ENCODE measurements at places on chromosomes 2 and 18. TPM values are rescaled to one million over a fixed set of nuclear protein-coding genes. Genes with fewer than 3 reads are reported as not detected.

DNA sequence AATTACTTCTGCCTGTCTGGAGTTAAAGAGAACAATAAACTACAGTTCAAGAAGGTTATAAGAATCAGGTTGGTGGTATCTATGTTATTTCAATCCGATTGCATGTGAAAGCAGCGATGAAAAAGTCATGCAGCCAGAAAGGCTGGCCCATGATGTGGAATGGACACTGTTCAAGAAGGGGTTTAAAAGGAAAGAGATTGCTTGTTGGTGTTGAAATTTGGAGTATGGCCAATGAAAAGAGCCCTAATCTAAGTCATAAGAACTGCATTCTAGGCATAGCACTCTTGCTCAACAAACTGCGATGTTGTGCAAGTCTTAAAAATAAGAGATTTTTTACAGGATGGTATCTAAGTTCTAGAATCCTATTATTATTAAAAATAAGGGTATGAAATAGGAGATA lies 61.3 kb downstream of the EFEMP1 start:
- peak; percentile 51 for DNase-seq

- no peak for DNase-seq
Measured at GRCh38 chr2:69297216-69297615, 89.8 kb downstream of the GFPT1 start.

DNA sequence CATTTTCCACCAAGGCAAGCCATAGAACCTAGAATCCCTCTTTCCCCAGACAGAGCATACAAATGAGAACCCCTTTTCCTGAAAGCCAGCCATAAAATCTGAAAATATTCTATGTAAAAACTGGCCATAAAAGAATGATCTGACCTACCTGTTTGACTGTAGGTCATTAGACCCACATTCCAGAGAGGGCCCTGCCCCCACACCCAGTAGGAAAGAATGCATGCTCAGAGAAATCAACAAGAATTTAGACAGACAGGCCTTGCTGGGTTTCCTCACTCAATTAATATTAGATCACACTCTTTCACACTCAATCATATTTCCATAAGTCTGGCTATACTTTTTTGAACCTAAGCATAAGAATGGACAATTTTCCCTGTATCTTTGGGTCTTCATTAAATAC lies 929.5 kb downstream of the ERBB4 start:
- no peak for DNase-seq

DNA sequence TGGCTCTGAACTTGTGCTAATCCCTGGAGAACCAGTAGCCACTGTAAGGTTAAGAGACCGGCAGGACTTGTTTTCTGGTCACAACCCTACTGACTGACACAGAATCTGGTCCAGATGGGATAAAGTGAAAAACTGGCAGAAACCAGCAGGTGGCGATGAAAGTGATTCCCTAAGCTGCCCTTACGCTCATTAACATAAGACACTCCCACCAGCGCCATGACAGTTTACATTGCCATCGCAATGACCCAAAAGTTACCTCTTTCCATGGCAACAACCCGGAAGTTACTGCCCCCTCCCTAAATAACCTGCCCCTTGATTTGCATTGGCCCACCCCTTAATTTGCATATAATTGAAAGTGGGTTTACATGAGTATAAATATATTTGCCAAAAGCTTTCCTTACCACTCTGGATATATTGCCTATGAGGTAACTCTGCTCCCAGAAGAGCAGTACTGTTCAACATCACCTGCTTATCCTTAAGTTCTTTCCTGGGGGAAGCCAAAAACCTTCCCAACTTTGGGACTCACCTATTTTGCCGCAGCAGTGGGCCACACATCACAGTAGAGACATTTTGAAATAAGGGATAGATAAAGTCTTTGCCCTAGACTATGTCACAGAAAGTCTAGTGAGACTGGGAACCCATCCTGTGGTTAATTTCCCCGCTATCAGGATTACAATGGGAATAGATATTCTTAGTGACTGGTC lies 35.8 kb upstream of the AFF3 start:
- DNase-seq, result no peak

GRCh38 chr18:48842259-48843061 lies 108.3 kb downstream of the SMAD7 start:
- DNase-seq, result no peak

- no peak for DNase-seq
Measured at GRCh38 chr2:230665263-230665691, 47.4 kb upstream of the CAB39 start.

GRCh38 chr18:46636040-46636630 lies 20.9 kb downstream of the LOXHD1 start:
- no peak for DNase-seq

- no peak for DNase-seq
Measured at GRCh38 chr2:181902625-181903024, 11.1 kb downstream of the ITPRID2 start.

- peak; percentile 45 for DNase-seq
Measured at GRCh38 chr2:61426267-61426897, 44.5 kb downstream of the USP34 start.

- no peak for DNase-seq
Measured at GRCh38 chr2:177619986-177620385, 227.4 kb downstream of the AGPS start.

DNA sequence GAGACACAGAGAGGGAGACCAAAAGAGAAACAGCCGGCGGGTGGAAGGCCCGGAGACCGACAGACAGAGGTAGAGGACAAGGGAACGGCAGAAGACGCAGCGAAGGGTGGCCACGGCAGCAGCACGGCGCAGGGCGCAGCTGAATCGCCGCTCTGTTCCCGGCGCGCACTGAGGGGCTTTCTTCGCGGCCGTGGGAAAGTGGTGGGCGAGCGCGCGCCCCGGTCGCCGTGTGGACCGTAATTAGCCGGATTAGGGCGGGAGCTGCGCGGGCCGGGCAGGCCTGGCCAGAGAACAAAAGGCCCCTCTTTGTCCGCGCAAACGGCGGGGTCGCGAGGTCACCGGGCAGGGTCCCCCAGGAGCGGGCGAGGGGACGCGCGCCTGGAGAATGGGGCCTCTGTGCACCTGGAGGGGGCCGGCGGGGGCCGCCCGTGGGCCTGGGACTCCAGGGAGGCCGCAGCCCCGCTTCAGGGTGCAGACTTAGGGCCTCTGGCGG lies 158.3 kb downstream of the ZFP36L2 start:
- DNase-seq, result no peak

GRCh38 chr2:65351948-65352595 lies 80.3 kb downstream of the SPRED2 start:
- DNase-seq, result no peak

DNA sequence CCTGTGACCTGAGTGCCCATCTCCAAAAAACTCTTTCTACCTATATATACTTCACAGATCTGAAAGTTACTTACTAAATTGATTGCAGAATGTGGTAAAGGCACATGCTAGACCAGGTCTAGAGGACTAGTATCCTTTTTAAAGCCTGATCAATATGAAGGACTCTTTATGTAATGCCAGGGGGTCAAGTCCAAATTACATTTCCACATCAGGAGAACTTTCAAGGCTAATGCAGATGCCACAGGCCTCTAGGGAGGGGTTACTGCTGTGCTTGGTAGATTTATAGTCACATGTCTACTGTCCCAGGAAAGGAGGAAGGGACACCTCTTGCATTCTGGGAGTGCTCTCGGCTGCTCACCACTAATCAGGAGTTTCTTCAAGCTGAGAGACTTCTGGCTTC lies 118.4 kb upstream of the NOSTRIN start:
- no peak for DNase-seq

DNA sequence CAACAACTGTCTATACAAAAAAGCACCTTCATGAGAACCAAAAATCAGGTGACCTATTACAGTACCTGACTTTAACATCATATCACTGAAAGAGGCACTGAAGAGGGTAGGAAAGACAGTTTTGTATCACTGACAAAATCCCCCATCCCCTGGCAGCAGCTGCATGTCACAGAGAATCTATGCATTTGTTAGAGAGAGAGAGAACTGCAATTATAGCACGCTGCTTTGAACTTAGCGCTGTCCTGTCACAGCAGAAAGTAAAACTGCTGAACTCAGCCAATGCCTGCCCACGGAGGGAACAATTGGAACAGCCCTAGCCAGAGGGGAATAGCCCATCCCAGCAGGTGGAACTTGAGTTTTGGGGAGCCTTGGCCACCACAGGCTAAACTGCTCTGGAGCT lies 75.1 kb upstream of the NOL4 start:
- no peak for DNase-seq

- no peak for DNase-seq
Measured at GRCh38 chr2:61363580-61363979, 107.3 kb downstream of the USP34 start.

DNA sequence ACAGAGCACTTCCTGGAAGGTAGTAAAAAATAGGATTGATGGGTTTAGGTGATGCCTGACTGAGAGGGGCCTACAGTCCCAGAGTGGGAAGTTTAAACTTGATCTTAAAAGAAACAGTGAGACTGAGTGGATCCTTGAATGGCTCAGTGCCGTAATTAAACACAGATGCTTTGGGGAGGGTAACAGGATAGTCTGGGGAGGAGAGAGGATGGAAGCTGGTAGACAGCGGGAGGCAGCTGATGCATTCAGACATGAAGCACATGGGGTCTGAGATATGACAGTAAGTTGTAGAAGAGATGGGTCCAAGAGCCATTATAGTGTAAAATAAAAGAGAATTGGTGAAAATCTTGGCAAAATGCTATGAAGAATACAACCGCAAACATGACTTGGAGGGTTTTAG lies 54.4 kb downstream of the AOX1 start:
- no peak for DNase-seq

DNA sequence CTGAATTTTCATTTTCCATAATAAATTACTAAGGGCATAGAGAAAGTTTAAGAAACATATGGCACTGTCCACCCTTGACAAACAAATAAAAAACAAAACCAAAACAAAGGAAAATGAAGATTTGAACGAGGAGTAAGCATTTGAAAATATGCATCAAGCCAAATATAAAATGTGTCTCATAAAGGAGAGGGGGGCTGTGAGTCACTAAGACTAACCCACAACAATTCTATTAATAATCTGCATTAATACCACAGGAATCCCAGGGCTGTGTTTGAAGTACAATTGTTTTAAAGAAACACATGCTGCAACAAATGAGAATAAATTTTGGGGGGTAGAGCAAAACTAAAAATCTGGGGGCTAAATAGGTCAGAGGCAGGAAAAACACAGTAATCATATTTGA lies 53.8 kb upstream of the STK17B start:
- DNase-seq, result no peak

DNA sequence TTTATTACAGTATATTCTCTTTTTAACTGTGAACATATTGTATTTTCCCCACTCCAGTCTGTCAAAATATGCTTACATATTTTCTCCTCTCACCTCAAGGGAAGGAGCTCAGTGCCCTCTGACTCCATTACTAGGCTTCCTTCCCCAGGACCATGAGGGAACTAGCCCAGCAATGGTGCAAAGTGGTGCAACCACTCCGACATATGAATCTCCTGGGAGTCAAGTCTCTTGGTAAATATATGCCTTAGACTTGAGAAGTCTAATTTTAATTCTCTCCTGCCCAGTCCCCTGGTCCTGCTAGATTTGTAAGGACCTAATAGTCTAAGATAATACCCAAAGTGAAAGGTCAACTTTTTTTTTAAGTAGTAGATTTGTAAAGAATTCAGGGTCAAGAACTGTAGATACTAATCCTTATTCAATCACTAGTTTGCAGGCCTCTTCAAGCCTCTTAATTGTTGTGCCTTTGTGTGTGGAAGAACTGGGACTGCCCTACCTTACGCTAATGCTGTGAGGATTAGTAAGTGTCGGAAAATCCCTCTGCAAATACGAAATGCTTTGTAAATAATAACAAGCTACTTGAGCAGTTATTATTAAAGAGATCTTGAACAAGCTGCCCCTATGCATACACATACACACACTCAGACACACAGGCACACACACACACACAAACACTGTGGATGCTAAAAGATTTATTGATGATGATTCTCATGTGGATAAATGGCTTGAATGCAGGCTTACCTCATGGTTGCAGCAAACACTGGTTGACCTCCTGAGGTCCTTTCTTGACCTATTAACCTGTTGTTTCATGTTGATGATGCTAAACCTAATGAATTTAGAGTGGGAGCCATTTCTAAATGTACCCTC lies 251.2 kb upstream of the PARD3B start:
- DNase-seq, result no peak

DNA sequence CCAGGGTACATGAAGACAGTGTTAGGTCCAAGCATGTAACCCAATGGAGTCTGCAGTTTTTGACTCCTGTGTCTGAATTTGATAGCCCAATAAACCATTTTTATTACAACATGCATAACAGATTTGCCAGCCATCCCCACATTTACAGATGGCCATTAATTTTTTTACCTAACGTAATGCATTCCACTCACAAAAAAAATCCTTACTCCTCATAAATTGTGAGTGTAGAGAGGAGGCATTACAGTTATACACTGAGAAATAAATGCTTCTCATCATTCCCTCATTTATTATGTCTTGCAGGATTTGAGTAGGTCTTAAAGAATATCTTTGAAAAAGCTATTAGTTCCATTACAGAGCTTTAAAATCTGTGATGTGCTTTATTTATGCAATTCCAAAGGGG lies 193.8 kb downstream of the CMPK2 start:
- no peak for DNase-seq

GRCh38 chr2:163081754-163082153 lies 243.2 kb upstream of the KCNH7 start:
- DNase-seq, result no peak

- DNase-seq, result no peak
Measured at GRCh38 chr2:75466708-75467311, 93.9 kb downstream of the EVA1A start.

DNA sequence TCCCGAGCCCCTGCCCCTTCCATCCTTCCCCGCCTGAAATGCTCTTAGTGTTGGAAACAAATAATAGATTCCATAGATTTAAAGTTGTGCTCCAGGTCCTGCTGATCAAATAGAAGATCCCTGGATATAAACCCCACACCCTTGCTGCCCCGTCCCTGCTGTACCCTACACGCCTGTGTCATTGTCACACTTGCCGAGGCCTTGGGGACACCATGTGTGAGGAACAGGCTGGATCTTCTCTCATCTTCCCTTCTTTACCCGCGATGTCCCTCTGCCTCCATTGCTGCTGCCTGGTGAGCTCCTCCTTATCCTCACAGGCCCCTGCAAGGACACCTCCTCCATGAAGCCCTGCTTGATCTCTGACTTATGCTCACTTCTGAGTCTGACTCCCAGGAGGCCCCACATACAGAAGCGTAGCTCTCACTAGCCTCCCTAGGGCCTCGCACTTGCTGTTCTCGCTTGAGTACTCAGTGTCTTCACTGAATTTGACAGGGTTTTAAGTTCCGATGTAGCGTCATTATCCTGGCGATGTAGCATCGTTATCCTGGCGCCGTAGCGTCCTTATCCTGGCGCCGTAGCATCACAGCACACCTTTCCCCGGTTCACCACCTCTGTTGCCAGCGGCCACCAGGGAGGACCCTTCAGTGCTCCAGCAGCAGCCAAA lies 221.9 kb downstream of the NDUFA10 start:
- no peak for DNase-seq

The ATG9A gene
- polyA plus RNA-seq, result 41.2 TPM

The SERPINB13 gene
- not detected for polyA plus RNA-seq

The ATP9B gene
- 19.9 TPM for polyA plus RNA-seq

The OR6B3 gene
- not detected for polyA plus RNA-seq

The CABLES1 gene
- polyA plus RNA-seq, result 11.1 TPM

The VWA3B gene
- polyA plus RNA-seq, result 0.09 TPM

The LRRC30 gene
- not detected for polyA plus RNA-seq

The SERPINB3 gene
- not detected for polyA plus RNA-seq

The CPLX4 gene
- polyA plus RNA-seq, result not detected

The NUP35 gene
- polyA plus RNA-seq, result 23.8 TPM

The TBC1D8 gene
- 17.3 TPM for polyA plus RNA-seq

The SCYGR4 gene
- polyA plus RNA-seq, result 0.03 TPM

The VWC2L gene
- polyA plus RNA-seq, result 0.03 TPM

The SFT2D3 gene
- polyA plus RNA-seq, result not detected

The OSR1 gene
- 17.7 TPM for polyA plus RNA-seq
